Daoy (cell line): ENCODE measurements at places on chromosomes 6 and 20. TPM values are rescaled to one million over a fixed set of nuclear protein-coding genes. Genes with fewer than 3 reads are reported as not detected.

GRCh38 chr6:110778333-110778732, 36.9 kb downstream of the CDK19 start:
- no peak for DNase-seq

DNA sequence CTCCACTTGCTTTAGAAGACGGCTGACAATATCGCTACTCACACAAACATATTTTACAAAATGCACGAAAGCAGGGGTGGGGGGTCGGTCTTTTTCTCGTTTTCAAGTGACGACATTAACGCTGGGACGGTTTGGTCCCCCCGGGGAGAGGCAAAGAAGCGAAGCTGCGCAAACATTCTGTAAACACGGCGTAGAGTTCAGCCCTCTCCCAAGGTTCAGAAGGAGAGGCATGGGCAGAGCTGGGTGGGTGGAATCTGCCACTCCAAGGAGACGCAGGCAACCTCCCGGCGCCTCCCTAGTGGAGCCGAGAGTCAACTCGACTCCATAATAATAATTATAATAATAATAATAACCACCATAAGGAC, 2.4 kb downstream of the NKX2-2 start:
- DNase-seq, result no peak

DNA sequence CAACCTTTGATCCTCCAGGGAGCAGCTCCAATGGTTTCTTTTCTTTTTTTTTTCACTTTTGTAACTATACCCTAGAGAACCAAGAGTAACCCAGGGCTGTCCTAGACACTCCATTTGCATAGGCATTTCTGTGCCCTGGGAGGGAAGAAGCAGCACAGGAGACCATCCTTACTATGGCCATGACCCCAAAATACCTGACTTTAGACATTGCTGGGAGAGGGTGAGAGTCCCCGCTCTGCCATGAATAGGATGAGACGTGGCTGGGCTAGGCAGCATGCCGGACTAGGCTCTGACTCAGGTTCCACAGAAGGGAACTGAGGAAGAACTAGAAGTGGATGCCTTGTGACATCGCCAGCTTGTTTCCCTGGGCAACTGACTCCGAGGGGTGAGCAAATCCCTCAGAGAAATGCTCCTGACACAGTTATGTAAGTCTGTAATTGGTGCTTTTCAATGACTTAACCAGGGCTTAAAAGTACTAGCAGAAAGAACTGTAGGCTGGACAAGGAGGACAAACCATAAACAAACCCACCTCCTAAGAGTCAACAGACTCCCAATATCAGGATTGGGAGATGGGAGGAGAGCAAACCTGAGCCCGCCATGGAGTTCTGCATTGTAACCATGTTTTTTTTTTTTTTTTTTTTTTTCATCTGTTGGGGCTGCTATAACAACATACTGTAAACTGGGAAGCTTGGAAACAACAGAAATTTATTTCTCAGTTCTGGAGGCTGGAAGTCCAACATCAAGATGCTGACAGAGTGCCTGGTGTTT, 910 bp upstream of the ADTRP start:
- DNase-seq, result no peak

- no peak for DNase-seq
Observed at GRCh38 chr6:106572875-106573585, 56.3 kb downstream of the RTN4IP1 start.

DNA sequence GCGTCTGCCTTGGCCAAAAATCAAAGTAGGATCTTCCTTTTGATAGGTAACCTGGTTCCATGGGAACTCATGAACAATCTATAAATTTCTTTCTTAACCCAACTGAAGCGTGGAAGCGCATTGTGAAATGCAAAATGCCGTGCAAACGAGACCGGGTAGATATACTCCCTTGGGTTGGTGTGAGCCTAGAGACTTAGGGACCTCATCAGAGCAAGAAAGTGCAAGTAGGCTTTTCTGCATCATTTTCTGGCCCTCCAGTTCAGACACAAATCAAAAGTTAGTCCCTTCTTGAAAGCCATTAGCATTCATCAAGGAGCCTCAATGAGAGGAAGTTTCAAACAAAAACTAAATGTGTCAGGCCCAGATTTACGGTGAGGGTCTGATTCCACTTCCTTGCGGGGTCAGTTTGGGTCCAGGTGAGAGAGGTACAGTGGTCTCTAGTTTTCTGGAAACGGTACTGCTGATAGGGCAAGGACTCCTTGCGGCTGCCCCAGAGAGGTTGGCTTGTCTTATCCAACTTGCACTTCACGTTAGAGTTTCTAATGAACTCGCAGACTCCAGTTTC, 5.3 kb upstream of the ZNF184 start:
- peak; percentile 12 for DNase-seq

MMP24OS gene
- total RNA-seq, result 1.1 and 2.2 TPM in 2 replicates

DNA sequence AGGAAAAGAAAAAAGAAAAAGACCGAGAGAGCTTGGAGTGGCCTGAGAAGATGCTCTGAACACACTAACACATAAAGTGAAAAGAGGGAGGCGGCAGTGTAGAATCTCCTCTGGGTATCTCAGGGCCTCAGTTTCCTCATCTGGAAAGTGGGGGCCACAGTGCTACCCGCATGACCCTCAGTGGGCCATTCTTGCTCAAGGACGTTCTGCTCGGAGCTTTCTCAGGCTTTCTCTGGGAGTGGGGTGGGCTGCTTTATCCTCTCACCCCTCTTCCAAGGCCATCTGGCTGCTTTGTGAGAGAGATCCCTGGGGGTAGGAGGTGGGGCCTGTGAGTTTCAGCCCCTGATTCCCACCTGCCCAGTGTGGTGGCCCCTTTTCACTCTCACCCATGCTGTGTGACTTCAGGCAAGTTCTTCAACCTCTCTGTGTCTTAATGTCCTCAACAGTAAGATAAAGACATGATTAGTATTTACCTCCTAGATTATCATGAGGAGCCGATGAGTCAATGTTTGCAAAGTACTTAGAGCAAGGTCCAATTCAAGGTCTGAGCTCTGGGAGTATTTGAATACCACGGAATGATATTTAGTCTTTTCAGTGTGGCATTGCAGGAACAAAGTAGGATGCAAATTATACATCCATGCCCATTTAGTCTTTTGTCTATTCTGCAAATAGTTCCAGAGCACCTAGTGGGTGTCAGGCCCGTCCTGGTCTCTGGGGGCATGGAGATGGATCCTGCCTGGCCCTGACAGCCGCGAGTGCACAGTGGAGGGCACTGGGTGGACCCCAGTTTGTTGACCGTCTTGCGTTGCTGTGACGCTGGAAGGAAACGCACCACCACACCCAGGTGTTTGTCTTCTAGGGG, 34.3 kb downstream of the SRC start:
- DNase-seq, result peak; percentile 39

MAS1 gene
- total RNA-seq, result not detected in 2 replicates

DNA sequence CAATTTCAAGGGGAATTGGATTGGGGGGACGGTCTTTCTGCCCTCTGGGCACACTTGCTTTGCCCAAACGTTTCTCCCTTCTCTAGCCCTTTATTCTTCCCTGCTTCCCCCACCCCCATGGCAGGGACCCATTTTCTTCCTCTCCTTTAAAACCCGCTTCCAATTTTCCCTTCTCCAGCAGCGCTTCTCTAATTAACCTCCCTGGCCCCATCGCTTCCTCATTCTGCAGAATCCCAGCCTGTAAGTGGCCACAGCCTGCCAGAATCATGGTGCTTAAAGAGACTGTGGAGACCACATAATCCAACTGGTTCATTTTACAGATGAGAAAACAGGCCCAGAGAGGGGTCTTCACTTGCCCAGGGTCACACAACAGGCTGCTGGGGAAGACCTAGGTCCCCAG, 61.4 kb downstream of the CPNE5 start:
- DNase-seq, result no peak

EDN3 gene
- total RNA-seq, result not detected in 2 replicates

TAGAP gene
- total RNA-seq, result not detected in 2 replicates

- no peak for DNase-seq
Observed at GRCh38 chr6:4892785-4893485, 110.9 kb downstream of the RPP40 start.

DNA sequence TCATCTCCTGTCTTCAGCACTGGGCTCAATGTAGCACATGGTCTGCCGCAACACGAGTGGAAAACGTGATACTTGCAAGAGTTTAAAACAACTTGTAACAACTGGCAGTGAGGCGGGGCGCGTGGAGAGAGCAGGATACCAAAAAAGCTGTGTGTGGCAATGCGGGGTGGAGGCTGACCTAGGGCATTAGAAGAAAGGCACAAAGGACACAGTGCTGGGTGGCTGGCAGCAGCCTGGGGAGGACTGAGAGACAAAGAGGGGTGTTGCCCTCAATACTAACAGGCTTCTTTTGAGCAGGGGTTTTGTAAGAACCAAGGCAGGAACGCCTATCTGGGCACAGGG, 1.5 kb upstream of the GFOD1 start:
- DNase-seq, result no peak

- no peak for DNase-seq
Observed at GRCh38 chr6:143612186-143612585, 65.6 kb upstream of the PHACTR2 start.
